Osteoblast (primary cell): ENCODE measurements at places on chromosomes 12 and 14. TPM values are rescaled to one million over a fixed set of nuclear protein-coding genes. Genes with fewer than 3 reads are reported as not detected.

Gene PMEL
- 0.59 and 0.72 TPM in 2 replicates for total RNA-seq

Gene PLA2G1B
- not detected in 2 replicates for total RNA-seq

DNA sequence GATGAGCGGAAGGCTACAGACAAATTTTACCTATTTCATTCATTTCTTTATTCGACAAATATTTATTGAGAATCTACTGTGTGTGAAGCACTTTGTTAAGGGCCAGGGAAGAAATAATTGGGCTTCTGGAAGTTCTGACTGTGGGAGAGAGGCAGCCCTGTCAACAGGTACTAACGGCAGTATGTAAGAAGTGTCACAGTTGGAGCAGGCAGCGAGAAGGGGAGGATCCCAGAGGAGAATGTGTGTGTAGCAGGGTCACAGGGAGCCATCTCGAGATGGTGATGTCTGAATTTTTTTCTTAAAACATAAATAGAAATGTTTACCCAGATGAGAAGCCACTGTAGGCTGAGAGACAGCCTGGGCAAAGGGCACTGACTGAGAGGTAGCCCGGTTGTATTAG lies 163.3 kb upstream of the SLC38A2 start:
- H3K4me3 ChIP-seq, result no peak overlapping the region
- H3K4me1 ChIP-seq, result no peaks in the 10 kb centered on the region
- H3K27me3 ChIP-seq, result no peaks in the 10 kb centered on the region
- no peaks in the 10 kb centered on the region for H3K36me3 ChIP-seq
- H3K27ac ChIP-seq, result no peak overlapping the region

DNA sequence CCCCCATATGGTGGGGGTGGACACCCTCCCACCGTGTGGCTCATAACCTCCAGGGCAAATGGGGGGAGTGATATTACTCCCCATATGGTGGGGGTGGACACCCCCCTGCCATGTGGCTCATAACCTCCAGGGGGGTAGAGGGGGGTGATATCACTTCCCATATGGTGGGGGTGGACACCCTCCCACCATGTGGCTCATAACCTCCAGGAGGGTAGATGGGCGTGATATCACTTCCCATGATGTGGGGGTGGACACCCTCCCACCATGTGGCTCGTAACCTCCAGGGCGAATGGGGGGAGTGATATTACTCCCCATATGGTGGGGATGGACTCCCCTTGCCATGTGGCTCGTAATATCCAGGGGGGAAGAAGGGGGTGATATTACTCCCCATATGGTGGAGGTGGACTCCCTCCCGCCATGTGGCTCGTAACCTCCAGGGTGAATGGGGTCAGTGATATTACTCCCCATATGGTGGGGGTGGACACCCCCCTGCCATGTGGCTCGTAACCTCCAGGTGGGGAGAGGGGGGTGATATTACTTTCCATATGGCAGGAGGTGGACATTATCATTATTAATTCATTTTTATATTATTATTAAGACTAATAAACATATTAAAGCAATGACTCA lies 51.2 kb upstream of the OXA1L start:
- no peak overlapping the region for H3K27ac ChIP-seq
- DNase-seq, result no peak
- H3K27me3 ChIP-seq, result peaks cover 5% of the 10 kb centered on the region
- no peak overlapping the region for H3K4me3 ChIP-seq
- no peaks in the 10 kb centered on the region for H3K36me3 ChIP-seq

- peaks cover 32% of the 10 kb centered on the region for H3K4me1 ChIP-seq
- peak overlapping the region; percentile 46 for H3K4me3 ChIP-seq
- DNase-seq, result peak; percentile 82
- peak overlapping the region; percentile 93 for H3K27ac ChIP-seq
- H3K27me3 ChIP-seq, result no peaks in the 10 kb centered on the region
- no peaks in the 10 kb centered on the region for H3K36me3 ChIP-seq
Measured at GRCh38 chr12:30417697-30418231, 277.9 kb downstream of the IPO8 start.

DNA sequence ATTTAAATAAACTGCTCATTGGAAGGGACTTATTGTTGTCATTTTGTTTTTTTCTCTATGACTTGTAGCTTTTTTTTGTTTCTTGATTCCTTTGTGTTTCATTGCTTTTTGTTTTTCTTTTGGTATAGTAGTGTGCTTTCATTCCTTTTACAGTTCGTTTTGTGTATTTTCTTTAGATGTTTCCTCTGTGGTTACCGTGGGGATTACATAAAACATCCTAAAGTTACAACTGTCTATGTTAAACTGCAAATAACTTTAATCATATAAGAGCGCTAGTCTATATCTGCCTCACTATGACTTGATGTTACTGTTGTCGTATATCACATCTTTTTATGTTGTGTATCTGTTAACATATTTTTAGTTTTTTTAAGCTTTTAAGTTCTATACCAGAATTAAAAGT lies 86.9 kb downstream of the ATF7IP start:
- H3K27ac ChIP-seq, result no peak overlapping the region
- DNase-seq, result no peak
- no peaks in the 10 kb centered on the region for H3K4me1 ChIP-seq
- H3K36me3 ChIP-seq, result peaks cover 39% of the 10 kb centered on the region
- H3K4me3 ChIP-seq, result no peak overlapping the region

- H3K27ac ChIP-seq, result peak overlapping the region; percentile 48
- no peak for DNase-seq
- H3K4me3 ChIP-seq, result no peak overlapping the region
Measured at GRCh38 chr14:76900682-76901081, 74.5 kb downstream of the LRRC74A start.

- no peak overlapping the region for H3K4me3 ChIP-seq
- H3K27ac ChIP-seq, result no peak overlapping the region
- no peaks in the 10 kb centered on the region for H3K4me1 ChIP-seq
- H3K27me3 ChIP-seq, result no peaks in the 10 kb centered on the region
- no peak for DNase-seq
- no peaks in the 10 kb centered on the region for H3K36me3 ChIP-seq
Measured at GRCh38 chr12:43238281-43238680, 313.7 kb downstream of the ADAMTS20 start.

DNA sequence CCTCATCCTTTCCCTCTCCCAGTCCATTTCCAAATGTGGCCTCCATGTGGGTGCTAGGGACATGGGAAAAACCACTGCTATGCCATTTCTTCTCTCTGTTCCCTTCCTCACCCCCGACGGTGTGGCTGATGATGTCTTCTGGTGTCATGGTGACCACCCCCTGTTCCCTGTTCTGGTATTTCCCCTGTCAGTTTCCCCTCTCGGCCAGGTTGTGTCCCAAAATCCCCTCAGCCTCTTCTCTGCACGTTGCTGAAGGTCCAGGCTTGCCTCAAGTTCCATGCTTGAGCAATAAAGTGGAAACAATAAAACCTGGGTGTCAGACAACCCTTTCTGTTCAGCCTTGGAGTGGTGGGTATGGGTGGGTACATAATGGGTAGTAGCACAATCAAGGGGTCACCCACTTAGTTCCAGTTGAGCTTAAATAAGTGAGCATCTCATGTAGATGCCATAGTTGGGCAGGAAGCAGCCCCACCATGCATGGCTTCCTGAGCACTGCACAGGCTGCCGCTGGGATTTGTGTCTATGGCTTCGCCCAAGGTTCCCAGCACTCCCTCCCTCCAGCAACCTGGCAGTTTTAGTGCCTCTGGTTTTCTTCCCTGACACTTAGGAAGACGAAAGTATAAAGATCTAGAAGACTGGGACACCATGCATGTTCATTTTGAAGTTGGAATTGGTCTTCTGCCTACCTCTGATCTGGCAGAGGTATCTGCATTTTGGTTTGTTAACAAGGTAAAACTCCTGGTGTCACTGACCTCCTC lies 8.7 kb upstream of the ITFG2 start:
- no peak overlapping the region for H3K4me3 ChIP-seq
- no peak for DNase-seq
- H3K36me3 ChIP-seq, result peaks cover 56% of the 10 kb centered on the region

DNA sequence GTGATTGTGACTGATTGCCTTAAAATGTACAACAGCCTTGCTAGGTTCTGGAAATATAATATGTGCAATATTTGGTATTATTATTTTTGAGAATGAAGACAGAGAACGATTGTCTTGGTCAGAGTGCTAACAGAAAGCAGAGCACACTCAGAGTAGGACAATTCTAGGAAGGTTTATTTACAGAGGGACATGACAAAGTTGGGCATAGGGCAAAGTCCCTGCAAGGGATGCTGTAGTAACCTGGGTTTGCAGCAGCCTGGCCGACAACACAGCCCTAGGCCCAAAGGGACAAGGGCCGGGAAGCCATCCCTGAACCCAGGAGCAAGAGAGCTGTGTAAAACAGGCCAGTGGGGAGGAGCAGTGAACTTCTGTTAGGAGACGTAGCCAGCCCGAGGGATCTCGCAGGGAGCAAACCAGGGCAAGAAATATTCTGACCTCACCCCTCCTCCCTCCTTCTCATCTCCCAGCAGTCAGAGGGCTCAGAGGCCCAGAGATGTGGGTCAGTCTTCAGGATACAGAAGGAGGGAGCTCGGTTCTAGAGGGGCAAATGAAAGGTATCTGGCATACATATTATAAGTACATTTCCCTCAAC lies 51.0 kb upstream of the FERMT2 start:
- H3K36me3 ChIP-seq, result no peaks in the 10 kb centered on the region
- peaks cover 10% of the 10 kb centered on the region for H3K4me1 ChIP-seq
- H3K27ac ChIP-seq, result no peak overlapping the region
- no peak for DNase-seq

- no peaks in the 10 kb centered on the region for H3K4me1 ChIP-seq
- DNase-seq, result no peak
- no peaks in the 10 kb centered on the region for H3K36me3 ChIP-seq
- no peak overlapping the region for H3K27ac ChIP-seq
- no peak overlapping the region for H3K4me3 ChIP-seq
- H3K27me3 ChIP-seq, result peaks cover 18% of the 10 kb centered on the region
Measured at GRCh38 chr14:96790186-96790585, 7.0 kb upstream of the VRK1 start.

- peaks cover 10% of the 10 kb centered on the region for H3K36me3 ChIP-seq
- no peak overlapping the region for H3K27ac ChIP-seq
- H3K27me3 ChIP-seq, result no peaks in the 10 kb centered on the region
- DNase-seq, result peak; percentile 36
- H3K4me3 ChIP-seq, result no peak overlapping the region
Measured at GRCh38 chr12:122467983-122468382, 32.7 kb downstream of the ZCCHC8 start.

DNA sequence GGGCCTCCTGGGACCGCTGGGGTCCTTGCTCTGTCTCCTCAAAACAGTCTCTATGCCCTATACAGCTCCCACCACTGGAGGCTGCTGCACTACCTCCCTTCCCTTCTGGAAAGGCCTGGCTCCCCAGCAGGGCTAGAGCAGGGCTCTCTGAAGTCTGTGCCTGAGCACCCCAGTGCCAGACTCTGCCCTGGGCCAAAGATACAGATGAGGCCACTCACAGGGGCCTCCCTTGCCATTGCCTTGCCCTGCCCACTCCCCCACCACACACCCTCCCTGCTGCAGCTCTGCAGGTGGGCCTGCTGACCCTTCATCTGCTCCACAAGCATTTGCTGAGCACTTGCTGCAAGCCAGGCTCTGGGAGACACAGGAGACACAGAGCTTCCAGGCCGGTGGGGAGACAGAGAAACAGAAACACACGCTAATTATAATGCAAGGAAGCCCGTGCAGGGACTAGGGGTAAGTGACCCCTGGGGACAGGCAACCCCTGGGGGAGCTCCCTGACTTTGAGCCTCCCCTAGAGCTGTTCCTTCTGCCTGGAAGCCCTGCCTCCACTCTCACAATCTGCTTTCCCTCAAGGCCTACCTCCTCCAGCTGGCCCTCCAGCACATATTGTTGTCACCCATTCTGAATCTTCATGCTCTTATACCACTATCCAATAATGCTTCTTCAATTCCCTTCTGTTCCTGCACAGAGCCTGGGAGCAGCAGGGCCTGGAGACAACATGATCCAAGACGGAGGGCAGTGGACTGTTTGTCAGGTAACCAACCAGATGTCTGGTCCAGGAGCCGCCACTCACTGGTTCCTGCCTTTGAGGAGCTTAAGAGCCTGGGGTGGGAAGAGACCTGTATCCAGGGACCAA lies 32.6 kb upstream of the PNMA1 start:
- DNase-seq, result peak; percentile 45
- H3K36me3 ChIP-seq, result peaks cover 4% of the 10 kb centered on the region
- H3K27ac ChIP-seq, result peak overlapping the region; percentile 69
- H3K27me3 ChIP-seq, result no peaks in the 10 kb centered on the region
- no peak overlapping the region for H3K4me3 ChIP-seq
- H3K4me1 ChIP-seq, result peaks cover 52% of the 10 kb centered on the region

DNA sequence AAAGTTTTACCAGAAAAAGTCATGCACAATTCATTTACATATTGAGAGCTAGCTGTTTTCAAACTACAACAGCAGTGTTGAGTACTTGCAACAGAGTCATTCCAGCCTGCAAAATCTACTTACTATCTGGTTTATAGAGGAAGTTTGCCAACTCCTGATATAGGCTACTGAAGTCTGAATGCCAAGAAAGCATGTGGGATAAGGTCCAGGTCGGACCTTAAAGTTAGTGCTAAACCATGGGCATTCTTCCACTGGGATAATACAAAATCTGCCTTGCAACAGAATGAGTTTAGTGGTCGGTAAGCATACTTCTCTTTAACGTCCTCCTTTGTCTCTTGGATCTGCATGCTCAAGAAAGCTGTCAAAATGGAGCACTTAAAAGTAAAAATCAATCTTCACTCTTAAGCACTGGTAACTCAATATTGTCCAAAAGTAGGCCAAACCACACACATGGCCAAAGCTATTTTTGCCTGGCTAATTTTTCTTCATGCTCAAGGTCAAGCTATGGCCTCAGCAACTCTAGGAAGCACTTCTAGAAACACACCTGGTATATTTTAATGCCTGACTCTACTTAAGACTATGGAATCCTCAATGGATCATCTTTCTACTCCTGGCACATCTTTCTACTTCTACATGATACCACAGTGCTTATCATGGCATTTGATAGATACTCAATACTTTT lies 364.9 kb upstream of the KITLG start:
- no peaks in the 10 kb centered on the region for H3K36me3 ChIP-seq
- H3K27ac ChIP-seq, result no peak overlapping the region
- H3K4me3 ChIP-seq, result no peak overlapping the region
- DNase-seq, result no peak

DNA sequence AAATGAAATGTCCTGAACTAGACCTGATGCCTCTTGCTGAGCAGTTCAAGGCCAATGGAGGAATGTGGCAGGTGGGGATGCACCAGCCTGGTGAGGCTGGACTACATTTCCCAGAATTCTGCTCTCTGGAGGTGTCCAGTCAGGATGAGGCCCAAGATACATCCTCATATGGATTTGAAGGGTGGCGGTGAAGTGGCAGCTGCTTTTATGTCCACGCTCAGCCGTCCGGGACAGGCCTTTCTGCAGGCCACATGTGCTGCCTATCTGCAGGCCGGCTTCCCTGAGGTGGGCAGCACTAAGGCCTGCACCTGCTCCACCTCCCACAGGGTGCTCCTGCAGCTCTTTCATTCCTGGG lies 230.2 kb downstream of the BCL11B start:
- no peaks in the 10 kb centered on the region for H3K27me3 ChIP-seq
- H3K36me3 ChIP-seq, result no peaks in the 10 kb centered on the region
- no peak overlapping the region for H3K4me3 ChIP-seq

- no peaks in the 10 kb centered on the region for H3K4me1 ChIP-seq
- H3K4me3 ChIP-seq, result no peak overlapping the region
- H3K27ac ChIP-seq, result no peak overlapping the region
- H3K36me3 ChIP-seq, result no peaks in the 10 kb centered on the region
Measured at GRCh38 chr12:9910716-9911421, 21.3 kb downstream of the CLEC2A start.
